ENCODE measurements at places on chromosomes 16 and 17. TPM values are rescaled to one million over a fixed set of nuclear protein-coding genes. Genes with fewer than 3 reads are reported as not detected.

DNA sequence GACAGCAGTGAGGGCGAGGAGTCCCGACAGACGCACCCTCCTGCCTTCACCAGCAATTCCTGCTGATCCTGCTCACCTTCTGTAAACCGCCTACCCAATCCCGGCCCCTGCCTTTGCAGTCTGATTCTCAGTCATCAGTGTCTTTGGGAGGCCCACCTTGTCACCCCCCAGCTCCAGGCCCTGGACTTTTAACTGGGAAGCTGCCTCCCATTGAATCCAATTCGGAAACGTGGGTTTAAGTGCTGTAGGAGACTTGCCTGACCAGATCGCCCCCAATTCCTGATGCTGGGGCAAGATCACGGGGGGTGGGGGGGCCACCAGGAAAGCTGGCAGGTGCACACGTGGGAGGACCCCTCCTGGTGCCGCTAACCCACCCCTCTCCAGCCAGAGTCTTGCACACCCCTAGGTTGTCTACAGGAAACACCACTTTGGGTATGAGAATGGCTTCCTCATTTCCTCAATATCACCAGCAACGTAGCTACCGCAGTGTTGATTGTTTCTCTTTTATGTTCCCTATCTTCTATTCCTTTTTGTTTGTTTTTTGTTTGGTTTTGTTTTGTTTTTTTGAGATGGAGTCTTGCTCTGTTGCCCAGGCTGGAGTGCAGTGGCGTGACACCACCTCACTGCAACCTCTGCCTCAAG lies 46.6 kb upstream of the CMIP start:
- DNase-seq: no peak

- DNase-seq: no peak
Measured at GRCh38 chr16:87255866-87256265, 61.3 kb downstream of the C16orf95 start.

GRCh38 chr16:57544124-57544653 lies 1.7 kb downstream of the ADGRG5 start:
- no peak for DNase-seq

DNA sequence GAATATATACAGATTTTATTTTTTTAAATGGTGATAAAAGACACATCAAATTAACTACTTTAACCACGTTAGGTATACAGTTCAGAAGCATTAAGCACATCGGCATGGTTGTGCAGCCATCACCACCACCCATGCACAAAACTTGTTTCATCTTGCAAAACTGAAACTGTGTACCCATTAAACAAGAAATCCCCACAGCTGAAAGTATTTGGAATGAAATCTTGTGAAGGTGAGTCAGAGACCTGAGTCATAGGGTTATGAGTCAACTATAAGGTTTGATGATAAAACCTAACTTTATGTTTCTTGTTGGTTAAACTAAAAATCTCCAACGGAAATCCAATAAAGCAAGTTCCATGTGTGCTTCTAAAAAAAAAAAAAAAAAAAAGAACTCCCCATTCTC lies 561.6 kb upstream of the PSMD7 start:
- no peak for DNase-seq

- no peak for DNase-seq
Measured at GRCh38 chr17:49239963-49240362, 9.4 kb upstream of the PHOSPHO1 start.

DNA sequence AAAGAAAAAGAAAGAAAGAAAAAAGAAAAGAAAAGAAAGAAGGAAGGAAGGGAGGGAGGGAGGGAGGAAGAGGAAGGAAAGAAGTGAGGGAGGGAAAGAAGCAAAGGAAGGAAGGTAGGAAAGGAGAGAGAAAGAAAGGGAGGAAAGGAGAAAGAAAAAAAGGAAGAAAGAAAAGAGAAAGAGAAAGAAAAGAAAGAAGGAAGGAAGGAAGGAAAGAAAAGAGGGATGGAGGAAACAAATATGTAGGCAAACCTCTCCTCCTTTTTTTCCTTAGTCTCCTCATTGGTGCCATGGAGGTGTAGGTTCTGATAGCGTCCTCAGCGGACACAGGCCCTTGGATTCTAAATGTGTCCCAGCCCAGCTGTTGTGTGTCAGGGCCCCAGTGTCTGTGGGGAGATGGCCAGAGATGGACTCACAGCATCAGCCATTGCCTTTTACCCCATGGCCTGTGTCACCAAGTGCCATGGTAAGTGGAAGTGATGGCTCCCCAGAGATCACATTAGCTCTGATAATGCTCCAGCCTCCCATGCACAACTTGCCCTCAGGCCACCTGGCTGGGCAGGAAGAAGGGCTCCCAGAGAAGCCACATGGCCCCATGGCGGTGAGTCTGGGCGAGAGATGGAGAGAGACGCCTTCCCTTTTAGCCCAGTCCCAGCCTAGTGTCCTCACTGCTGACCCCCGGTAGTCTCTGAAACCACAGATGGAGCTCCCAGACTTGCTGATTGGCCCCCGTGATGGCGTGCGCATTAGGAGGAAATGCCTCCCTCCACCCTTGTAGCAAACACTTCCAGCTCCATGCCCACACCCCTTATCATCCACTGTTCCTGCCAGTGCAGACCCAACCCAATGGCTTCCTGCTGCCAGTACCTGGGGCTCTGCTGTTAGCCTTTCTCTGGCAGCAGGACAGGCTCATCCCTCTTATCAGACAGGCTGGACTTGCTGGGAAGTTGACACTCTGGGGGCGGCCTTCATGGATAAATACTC lies 3.7 kb upstream of the SLC6A2 start:
- DNase-seq: peak; percentile 37

DNA sequence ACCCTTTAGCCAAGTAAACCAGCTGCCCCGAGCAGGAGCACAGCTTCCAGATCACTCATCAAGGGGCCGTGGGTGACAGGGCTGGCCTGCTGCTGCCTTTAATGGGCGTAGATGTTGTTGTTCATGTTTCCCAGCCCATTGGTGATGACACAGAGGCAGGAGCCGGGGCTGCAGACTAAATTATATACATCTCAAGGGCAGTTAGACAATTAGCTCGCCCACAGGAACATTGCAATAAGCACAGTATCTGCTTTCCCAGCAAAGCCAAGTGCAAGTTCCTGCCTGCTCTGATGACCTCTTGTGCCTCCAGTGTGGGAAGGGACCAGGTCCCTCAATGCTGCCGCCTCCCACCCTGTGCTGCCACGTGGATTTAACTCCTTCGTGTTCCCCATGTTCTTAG lies 485.8 kb downstream of the MAF start:
- no peak for DNase-seq

Gene CTRB1
- total RNA-seq: not detected

Gene CHAD
- not detected for total RNA-seq

DNA sequence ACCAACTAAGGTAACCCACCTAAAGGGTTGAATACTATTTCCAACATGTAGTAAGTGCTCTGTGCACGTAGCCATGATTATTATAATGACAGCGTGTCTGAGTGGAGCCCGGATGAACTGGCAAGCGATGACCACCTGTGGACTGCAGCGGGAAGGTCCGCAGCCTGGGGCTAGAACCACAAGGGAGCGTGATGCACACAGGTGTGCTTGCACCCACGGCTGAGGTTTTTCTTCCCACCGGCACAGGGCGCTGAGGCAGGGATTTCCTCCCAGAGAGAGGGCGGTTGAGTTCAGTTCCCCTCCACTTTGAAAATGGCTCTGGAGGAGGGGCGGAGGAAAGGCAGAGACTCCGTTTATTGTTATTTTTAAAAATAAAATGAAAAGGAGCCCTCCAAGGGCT lies 221.7 kb upstream of the HSBP1 start:
- no peak for DNase-seq

Gene GNGT2
- total RNA-seq: not detected

- no peak for DNase-seq
Measured at GRCh38 chr17:15145621-15146020, 119.5 kb downstream of the PMP22 start.

- no peak for DNase-seq
Measured at GRCh38 chr17:67136191-67137025, 92.1 kb downstream of the CACNG1 start.

DNA sequence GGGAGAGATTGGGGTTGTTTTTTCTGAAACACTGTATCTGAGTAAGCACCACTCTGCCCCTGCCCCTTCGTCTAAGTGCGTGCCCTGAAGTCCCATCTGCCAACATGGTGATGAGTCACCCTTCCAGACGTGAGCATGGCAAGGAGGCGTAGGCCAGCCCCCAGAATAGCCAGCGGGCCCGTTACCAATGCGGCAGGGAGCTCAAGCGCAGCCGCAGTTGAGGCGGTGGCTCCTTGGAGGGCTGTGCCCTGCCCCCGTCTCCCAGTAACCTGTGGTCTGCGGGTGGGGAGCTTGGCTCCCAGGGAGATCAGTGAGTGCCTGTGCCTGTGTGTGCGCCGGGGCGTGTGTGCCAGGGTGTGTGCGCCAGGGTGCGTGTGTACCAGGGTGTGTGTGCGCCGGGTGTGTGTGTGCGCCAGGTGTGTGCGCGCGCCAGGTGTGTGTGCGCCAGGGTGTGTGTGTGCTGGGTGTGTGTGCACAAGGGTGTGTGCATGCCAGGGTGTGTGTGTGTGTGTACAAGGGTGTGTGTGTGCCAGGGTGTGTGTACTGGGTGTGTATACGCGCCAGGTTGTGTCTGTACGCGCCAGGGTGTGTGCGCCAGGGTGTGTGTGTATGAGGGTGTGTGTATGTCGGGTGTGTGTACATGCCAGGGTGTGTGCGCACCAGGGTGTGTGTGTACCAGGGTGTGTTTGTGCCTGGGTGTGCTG lies 98.6 kb upstream of the CHMP6 start:
- DNase-seq: no peak

Gene HNF1B
- not detected for total RNA-seq

- DNase-seq: no peak
Measured at GRCh38 chr17:55996826-55997225, 156.4 kb upstream of the ANKFN1 start.

DNA sequence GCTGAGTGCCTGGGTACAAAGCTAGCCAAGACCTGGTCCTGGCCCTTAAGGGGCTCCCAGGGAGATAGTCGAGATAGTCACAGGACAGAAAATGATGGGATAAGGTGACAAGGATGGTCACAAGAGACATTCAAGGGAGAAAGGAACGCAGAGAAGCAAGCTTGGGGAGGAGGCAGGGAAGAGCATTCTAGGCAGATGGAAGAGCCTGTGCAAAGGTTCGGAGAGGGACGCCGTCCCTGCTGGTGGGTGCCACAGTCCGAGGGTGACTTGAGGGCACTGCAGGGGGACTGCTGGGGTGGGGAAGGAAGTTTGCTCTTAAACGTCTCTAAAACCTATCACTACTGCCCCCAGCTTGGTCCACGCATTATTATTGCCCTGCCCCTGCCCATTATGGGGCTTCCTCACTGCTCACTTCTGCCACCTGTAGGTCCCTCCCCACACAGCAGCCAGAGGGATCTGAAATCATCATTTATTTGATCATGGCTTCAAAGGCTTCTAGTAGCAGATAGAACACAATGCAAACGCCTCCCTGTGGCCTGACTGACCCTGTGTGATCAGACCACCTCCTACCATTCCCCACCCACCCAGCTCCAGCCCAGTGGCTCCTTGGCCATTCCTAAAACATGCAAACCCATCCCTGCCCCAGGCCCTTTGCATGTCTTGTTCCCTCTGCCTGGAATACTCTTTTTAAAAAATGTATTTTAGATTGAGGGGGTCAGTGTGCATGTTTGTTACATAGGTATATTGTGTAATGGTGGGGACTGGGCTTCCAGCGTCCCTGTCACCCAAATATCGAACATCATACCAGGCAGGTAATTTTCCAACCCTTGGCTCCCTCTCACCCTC lies 60.3 kb downstream of the RMI2 start:
- DNase-seq: peak; percentile 66

Gene CPHXL2
- not detected for total RNA-seq

Gene RAMP2
- 4.6 TPM for total RNA-seq

- DNase-seq: no peak
Measured at GRCh38 chr17:40535924-40536294, 29.4 kb downstream of the CCR7 start.
